ENCODE measurements at places on chromosomes 3 and 15.

GRCh38 chr3:274927-275326 lies 78.4 kb downstream of the CHL1 start:
- DNase-seq, result no peak

- no peak for DNase-seq
These were observed 289.6 kb downstream of the EFHB start for GRCh38 chr3:19644405-19644804.

DNA sequence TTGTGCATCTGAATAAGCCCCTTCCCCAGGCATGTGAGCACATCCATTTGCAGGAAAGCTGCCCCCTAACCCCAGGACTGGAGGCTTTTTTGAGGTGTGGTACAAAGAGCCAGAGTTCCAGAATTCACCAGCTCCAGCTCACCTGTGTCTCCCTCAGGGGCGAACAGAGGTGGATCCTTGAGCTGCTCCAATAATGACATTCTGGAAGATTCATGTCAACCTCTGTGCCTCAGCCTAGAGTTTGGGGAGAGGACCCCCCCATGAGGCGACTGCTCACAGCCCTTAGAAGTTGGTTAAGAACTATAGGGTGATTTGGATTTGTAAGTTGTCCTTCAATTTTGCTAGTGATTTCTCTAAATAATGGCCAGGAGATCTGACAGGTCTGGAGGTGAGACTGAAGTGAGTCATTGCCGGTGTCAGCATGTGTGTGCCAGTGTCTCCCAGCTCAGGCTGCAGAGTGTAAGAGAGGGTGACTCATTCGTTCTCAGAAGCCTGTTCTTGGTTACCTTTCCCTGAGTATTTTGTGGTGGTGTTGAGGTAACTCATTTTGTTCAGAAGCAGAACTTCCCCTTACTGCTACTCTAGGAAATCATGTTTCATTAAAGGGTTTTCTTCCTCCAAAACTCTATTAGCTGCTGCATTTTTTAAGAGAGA lies 136.9 kb upstream of the TOPAZ1 start:
- DNase-seq, result no peak

DNA sequence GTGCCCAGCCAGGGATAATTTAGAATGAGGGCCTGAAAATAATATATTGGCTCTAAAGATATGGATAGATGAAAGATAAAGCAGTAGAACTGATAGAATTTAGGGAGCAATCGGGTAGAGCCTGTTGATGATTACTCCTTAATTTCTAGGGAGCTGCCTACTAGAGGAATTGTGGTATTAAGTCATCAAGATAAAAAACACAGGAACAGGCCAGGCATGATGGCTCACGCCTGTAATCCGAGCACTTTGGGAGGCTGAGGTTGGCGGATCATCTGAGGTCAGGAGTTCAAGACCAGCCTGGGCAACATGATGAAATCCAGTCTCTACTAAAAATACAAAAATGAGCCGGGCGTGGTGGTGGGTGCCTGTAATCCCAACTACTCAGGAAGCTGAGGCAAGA lies 130.4 kb downstream of the PCCB start:
- no peak for DNase-seq

DNA sequence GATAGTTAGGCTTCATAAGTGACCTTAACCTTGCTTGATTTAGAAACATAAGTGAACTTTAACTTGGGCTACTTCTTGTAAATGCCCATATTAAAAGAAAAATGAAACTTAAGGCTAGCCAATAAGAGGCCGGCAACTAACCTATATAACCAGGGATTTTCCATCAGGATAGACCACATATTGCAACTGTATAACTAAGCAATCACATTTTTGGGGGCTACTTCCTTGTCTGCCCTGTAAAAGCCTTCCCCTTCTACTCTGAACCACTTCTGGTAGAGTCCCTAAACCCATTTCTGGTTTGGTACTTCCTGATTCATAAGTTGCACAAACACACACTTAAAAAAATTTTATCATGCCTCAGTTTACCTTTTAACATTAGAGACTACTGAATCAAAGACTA lies 150.9 kb upstream of the UBE2E2 start:
- DNase-seq, result no peak

- no peak for DNase-seq
These were observed 41.8 kb upstream of the CHRNB4 start for GRCh38 chr15:78682693-78683410.

DNA sequence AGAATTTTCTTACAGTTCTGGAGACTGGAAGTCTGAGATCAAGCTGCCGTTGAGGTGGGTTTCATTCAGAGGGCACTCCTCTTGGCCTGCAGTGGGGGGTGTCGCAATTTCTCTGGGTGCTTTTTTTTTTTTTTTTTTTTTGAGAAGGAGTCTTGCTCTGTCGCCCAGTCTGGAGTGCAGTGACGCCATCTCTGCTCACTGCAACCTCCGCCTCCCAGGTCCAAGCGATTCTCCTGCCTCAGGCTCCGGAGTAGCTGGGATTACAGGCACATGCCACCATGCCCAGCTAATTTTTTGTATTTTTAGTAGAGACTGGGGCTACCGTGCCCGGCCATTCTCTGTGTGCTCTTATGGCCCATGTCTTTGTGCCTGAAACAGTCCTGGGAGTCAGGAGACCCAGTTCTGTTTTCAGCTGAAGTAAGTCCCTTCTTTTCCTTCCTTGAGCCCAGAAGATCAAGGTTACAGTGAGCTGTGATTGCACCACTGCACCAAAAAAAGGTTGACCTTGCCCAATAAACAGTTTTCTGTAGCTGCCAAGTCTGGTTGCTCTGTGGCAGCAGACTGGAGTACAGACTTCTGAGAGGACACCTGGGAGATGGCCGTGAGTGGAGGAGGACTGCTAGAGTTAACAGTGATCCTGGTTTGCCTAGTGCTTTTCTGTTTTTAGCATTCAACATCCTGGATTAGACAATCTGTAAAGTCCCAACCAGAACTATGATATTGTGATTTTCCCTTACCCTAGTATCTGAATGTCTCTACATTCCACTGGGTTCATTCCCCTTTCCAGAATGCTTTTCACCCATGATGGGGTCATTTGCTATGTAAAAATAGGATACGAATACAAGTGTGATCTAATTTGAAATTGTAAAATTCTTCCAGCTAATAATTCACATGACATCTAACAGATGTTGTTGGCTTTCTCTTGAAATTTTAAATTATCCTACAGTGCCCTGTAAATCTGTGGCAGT lies 76.6 kb upstream of the RNF7 start:
- DNase-seq, result no peak

DNA sequence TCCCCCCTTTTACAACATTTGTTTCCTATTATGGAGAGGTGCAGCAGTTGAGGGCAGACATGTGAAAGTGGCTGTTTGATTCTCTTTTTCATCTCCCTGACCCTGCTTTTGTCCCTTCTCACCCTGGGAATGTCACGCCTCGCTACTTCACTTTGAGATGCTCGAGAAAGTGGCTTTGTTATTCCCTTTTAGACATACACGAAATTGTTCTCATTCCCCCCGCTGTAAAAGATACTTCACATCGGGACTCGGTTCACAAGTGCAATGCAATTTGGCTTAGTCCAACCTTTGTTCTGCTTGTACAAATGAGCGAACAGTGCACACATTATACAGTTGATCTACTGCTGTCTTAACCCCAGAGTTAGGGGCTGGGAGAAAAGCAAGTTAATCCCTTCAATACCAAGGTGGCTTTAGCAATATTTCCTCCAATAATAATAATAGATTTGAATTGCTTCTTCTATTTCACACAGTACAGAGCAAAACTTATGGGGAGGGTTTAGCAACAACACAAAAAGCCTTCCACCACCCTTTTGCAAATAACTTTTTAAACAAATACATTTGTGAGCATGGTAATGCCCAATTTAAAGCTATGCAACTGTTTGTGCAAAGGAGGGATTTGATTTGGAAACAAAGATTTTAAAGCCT lies 5.7 kb upstream of the FOXB1 start:
- DNase-seq, result no peak

DNA sequence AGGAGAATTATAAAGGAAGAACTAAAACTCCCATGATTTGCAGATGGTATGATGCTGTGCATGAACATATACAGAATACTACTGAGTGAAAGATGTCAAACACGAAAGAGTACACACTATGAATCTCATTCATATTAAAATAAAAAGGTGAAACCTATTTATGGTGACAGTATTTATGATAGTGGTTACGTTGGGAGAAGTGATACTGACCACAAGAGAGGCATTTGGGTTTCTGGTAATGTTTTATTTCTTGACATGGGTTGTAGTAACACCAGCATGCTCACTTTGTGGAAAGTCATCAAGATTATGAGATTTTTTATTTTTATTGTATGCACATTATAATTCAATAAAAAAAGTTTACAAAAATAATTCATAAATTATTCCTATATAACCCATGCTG lies 324.0 kb downstream of the GAP43 start:
- no peak for DNase-seq

DNA sequence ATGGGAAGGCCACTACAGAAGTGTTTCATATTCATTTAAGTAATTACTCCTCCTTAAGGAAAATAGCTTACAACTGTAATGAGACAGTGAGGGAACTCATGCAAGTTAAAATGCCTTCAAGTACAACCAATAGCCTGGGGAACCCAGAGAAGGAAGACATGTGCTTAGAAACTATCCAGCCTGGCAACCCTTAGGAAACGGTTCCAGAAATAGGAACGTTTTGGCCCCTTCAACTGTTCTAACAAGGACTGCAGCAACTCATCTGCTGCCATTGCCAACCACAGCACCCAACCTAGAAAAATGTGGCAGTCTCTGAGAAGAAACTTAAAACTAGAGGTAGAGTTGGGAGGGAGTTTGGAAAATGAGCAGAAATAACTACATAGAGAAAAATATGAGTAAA lies 147.5 kb upstream of the STRIT1 start:
- DNase-seq, result no peak

- DNase-seq, result no peak
These were observed 8.1 kb upstream of the RBP1 start for GRCh38 chr3:139547666-139548065.

GRCh38 chr15:61946778-61947177 lies 113.5 kb downstream of the VPS13C start:
- no peak for DNase-seq

- no peak for DNase-seq
These were observed 52.4 kb downstream of the MAGI1 start for GRCh38 chr3:65986285-65986684.

GRCh38 chr15:49379996-49380395 lies 43.0 kb upstream of the FGF7 start:
- no peak for DNase-seq

GRCh38 chr3:177725165-177725564 lies 527.9 kb upstream of the TBL1XR1 start:
- DNase-seq, result no peak

DNA sequence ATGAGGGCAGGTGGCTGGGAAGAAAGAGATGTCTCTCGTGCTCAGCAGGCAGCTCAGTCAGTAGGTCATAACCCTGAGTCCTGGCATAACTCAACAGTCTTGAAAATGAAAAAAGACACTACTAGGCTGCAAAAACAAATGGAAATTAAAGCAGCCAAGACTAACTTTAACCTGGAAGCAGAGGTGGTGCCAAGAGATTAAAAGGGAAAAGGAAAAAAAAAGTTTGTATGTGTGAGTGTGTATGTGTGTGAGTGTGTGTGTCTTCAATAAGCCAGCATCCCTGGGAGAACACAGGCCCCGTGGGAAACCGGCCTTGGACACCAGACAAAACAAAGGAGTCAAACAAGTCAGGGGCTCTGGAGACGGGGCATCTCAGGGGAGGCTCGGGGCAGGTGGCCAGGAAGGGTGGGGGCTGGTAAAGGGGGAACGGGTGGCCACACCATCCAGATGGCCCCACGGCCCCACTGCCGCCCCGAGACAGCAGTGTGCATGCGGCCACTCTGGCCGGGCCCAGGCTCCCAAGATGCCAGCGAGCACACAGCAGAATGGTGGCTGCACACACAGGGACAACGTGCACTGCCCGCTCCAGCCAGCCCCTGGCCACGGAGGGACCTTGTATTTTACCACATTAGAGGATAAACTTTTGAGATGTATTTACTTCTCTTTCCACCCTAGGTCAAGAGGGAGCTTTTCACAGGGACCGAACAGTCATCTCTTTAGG lies 23.8 kb downstream of the CYFIP1 start:
- DNase-seq, result no peak

GRCh38 chr3:100136921-100137320 lies 22.6 kb upstream of the FILIP1L start:
- no peak for DNase-seq

- no peak for DNase-seq
These were observed 53.5 kb downstream of the DGKG start for GRCh38 chr3:186308549-186308948.

DNA sequence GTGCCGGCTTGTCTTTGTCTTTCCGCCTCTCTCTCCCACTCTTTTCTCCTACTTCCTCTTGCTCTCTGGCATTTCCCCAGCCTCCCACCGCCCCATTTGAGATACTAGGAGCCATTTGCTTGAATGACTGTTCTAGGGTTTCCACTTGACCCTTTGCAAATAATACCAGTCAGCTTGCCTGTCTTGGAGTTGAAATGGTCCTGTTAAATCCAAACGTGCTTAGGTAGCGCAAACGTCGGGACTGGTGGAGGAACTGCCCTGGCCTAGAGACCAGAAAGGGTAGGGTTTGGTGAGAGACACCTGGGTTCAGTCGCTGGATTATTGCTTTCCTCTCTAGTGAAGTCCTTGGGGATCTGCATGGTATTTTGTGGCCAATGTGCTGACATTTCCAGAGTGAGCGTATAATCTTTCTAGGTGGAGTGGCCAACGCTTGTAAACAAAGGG lies 10.6 kb downstream of the ZIC1 start:
- no peak for DNase-seq

DNA sequence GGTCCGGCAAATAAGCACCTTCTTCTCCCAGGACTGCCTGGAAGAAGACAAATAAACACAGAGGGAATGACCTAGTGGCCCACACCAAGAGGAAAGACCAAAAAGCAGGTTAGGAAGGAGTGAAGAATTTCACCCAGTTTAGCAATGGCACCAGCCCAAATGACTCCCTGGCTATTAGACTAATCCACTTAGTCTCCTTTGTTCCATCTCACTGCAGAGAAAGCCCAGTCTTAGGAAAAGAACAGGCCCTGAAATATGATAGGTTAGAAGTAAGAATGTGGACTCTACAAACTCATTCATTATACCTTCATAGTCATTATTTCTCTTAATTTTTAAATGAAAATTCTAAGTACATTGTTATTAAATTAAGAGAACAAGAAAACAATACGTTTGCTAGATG lies 23.2 kb downstream of the SERPINI2 start:
- DNase-seq, result no peak

GRCh38 chr3:126990890-126991289 lies 8.0 kb downstream of the PLXNA1 start:
- DNase-seq, result no peak

DNA sequence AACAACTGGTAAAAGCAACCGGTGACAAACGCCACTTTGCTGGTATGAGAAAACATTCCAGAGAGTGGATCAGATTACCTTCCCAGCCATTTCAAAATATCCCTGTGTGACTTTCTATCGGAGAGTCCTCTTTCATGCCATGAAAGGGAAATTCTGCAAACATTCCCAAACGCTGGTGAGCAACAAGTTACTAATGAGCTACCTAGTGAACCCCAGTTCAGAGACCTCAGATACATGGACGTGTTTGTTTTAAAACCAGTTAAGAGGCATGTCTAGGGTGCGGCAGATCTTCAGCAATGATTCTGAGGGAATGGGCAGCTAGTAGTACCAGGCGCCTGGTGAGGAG lies 418.2 kb upstream of the NR2F2 start:
- DNase-seq, result no peak
